Right lung (tissue), 10 donors: ENCODE measurements at places on chromosomes 6 and 20. TPM values are rescaled to one million over a fixed set of nuclear protein-coding genes. Genes with fewer than 3 reads are reported as not detected.

PRL gene
- 0.18 TPM for polyA plus RNA-seq

TRIM15 gene
- not detected for polyA plus RNA-seq

RRAGD gene
- 2.7 TPM for polyA plus RNA-seq

ZSCAN16 gene
- polyA plus RNA-seq, result 12.1 TPM

ABHD16A gene
- polyA plus RNA-seq, result 61.9 TPM

GFRAL gene
- polyA plus RNA-seq, result not detected

ARFGEF3 gene
- polyA plus RNA-seq, result 6.0 TPM

SLC17A3 gene
- polyA plus RNA-seq, result 0.42 TPM

TCF21 gene
- polyA plus RNA-seq, result 169 TPM

ULBP2 gene
- 2.9 TPM for polyA plus RNA-seq

RAB44 gene
- 0.09 TPM for polyA plus RNA-seq

PAX1 gene
- polyA plus RNA-seq, result not detected

OXT gene
- polyA plus RNA-seq, result not detected

KIF25 gene
- polyA plus RNA-seq, result 13.7 TPM

CALHM4 gene
- polyA plus RNA-seq, result not detected

OR5V1 gene
- polyA plus RNA-seq, result not detected

IRF4 gene
- polyA plus RNA-seq, result 0.19 TPM

IL17F gene
- polyA plus RNA-seq, result not detected

SLC26A8 gene
- polyA plus RNA-seq, result 0.40 TPM

MYT1 gene
- 0.35 TPM for polyA plus RNA-seq

COL9A3 gene
- 47.6 TPM for polyA plus RNA-seq

MARCKS gene
- polyA plus RNA-seq, result 274 TPM

HLA-DQA2 gene
- polyA plus RNA-seq, result 2.0 TPM

PBOV1 gene
- polyA plus RNA-seq, result 0.06 TPM

NEU1 gene
- polyA plus RNA-seq, result 22.3 TPM

SLC22A7 gene
- not detected for polyA plus RNA-seq

TREML2 gene
- polyA plus RNA-seq, result 0.47 TPM

NKX2-2 gene
- polyA plus RNA-seq, result 0.22 TPM

RHAG gene
- 2.0 TPM for polyA plus RNA-seq

ARMC2 gene
- polyA plus RNA-seq, result 17.6 TPM

FAM83D gene
- 10.4 TPM for polyA plus RNA-seq

TFEB gene
- 10.6 TPM for polyA plus RNA-seq

CTSA gene
- 71.3 TPM for polyA plus RNA-seq

MYBL2 gene
- 20.6 TPM for polyA plus RNA-seq

RNGTT gene
- polyA plus RNA-seq, result 13.3 TPM

LTB gene
- polyA plus RNA-seq, result 3.0 TPM

CST11 gene
- not detected for polyA plus RNA-seq

SYNDIG1 gene
- polyA plus RNA-seq, result 5.3 TPM

CARMIL1 gene
- 29.7 TPM for polyA plus RNA-seq

PCK1 gene
- polyA plus RNA-seq, result 0.18 TPM

GPR6 gene
- polyA plus RNA-seq, result not detected

WFDC10B gene
- polyA plus RNA-seq, result not detected

MAPK14 gene
- 52.1 TPM for polyA plus RNA-seq

CLVS2 gene
- 0.46 TPM for polyA plus RNA-seq

CGA gene
- polyA plus RNA-seq, result not detected

CST4 gene
- polyA plus RNA-seq, result not detected

RSPO3 gene
- 7.2 TPM for polyA plus RNA-seq
